Tracheal epithelial cell (primary cell): ENCODE measurements at places on chromosomes 5 and 9. TPM values are rescaled to one million over a fixed set of nuclear protein-coding genes. Genes with fewer than 3 reads are reported as not detected.

The SEMA6A gene
- total RNA-seq, result 1.7 and 7.2 TPM in 2 replicates

The MYOT gene
- total RNA-seq, result not detected in 2 replicates

The CTSV gene
- 12.0 and 36.9 TPM in 2 replicates for total RNA-seq

The BTNL8 gene
- total RNA-seq, result 0.24 TPM in 1 of 2 replicates, not detected in the other

The EQTN gene
- not detected in 2 replicates for total RNA-seq

The DMRT3 gene
- total RNA-seq, result not detected in 2 replicates

The FOXD4L6 gene
- not detected in 2 replicates for total RNA-seq

The PLEKHG4B gene
- 0.48 TPM in 1 of 2 replicates, not detected in the other for total RNA-seq
